ENCODE measurements at places on chromosomes 1 and 21.

- no peak for DNase-seq
Measured at GRCh38 chr1:30684259-30684658, 39.1 kb downstream of the MATN1 start.

DNA sequence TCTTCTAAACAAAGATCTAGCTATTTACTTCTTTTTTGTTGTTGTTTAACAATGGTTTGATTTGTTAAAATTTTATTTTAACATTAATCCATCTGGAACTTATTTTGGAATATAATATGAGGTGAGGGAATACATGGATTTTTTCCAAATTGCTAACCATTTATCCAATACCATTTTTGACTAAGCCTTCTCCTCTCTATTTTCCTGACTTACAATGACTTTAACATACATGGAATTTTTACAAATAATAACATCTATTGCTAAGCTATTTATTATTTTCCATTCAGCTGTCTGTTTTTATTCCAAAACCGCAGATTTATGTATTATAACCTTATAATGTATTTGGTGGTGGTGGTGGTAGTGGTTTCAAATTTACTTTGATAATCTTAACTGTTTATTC, 420.3 kb upstream of the ADGRL2 start:
- DNase-seq: no peak

DNA sequence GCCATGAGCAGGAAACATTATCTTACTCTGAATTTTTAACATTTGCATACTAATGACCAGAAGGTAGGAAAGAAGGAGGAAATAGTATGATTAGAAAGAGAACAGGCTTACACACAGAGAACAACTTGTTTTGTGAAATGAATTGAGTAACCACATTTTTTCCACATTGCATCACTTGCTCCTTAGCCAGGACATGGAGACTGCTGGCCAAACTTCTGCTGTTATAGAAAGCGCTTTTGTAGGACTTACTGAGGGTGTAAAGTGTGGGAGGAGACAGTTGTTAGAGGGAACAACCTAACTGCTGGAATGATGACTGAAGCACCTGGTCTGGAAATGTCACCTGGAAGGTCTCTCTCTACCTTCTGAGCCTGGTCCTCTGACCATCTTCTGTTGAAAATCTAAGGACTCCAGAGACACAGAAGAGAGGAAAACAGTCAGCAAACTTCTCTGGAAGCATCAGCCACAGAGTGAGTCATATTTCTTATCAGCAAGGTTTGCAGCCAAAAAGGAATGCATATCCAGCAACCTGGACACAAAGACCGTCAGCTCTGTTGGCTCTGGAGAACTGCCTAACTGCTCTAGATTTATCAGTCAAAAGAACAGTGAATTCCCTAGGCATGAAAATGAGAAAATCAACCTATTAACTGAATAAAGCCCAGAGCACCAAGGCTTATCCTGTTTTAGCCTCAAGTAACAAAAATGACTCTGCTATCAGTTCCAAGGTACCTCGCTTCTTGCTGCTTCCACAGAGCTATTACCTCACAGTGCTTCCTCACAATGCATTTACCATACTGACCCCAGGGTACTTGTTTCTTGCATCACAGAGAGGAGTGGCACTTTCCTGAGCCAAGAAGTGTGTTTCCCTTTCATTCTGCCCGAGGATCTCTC, 88.0 kb upstream of the SLFNL1 start:
- no peak for DNase-seq

DNA sequence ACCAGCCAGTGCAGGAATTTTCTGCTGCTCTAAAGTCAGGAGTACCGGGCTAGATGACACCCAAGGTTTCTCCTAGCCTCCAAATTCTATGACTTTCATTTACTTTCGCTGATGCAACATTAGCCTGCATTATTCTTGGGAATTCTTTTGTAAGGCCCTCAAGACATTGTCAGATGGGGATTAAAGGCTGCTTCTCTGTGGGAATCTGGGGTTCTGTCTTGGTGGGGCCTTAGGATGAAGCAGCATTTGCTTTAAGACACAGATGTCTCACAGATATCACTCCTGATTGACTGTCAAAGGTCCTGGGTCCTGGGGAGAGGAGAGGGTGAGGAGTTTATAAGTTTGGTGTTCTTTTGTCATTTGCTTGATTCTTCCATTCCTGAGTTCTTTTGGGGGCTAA, 11.6 kb downstream of the PKP1 start:
- no peak for DNase-seq

DNA sequence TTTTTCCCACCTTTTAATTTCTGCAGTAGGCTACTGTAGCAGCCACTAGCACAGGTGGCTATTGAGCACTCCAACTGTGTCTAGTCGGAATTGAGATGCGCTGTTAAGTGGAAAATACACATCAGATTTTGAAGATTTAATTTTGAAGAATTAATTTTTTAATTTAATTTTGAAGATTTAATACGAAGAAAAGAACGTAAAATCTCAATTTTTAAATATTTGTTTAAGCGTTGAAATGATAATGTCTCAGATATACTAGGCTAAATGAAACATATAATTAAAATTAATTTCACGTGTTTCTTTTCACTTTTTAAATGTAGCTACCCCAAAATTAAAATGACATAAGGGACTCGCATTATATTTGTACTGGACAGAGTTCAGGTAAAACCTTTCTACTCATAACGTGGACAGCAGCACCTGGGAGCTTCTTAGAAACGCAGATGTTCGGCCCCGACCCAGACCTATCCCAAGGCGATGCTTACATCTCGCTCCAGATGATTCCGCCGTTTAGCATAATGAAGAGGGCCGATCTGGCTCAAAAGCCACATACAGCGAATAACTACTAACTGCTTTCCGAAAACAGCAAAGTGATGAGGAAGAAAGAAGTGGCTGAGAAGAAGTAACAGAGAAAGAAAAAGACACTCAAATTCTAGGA, 717 bp downstream of the CRYZL1 start:
- DNase-seq: no peak

DNA sequence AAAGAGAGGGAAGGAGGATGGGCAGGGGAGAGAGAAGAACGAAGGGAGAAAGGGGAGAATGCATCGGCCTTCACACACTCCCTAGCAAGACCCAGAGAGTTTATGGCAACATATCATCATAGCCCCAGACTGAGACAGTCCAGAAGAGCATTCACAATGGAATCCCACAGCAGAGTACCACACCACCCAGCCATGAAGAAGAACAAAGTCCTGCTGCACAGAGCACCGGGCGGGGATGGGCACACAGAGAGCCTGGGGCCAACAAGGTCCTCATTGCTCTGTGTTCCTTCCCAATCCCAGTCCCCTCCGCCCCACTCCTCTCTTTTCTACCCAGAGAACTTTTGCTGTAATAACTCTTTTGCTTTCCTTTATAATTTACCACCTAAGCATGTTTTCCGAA, 118.1 kb upstream of the TMPRSS2 start:
- no peak for DNase-seq

GRCh38 chr1:20361805-20362381, 71.2 kb downstream of the VWA5B1 start:
- DNase-seq: no peak

- no peak for DNase-seq
Measured at GRCh38 chr1:222896630-222897526, 82.0 kb downstream of the DISP1 start.

- DNase-seq: no peak
Measured at GRCh38 chr1:192059407-192059806, 98.9 kb upstream of the RGS18 start.

DNA sequence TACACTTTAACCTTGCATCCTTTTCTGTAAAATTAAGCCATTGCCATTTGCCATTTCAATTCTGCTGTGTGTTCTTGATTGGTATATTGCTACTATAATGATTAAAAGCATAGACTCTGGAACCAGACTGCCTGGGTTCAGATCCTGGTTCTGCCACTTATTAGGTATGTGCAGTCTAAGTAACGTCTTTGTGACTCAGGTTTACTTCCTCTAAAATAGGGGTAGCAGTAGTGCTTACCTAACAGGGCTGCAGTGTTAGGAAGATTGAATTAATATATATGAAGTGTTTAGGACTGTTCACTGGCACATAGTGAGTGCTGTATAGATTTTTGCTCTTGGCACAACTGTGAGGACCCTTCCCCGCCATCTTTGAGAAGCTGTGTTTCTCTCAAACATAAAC, 4.4 kb downstream of the CDC42 start:
- DNase-seq: no peak

DNA sequence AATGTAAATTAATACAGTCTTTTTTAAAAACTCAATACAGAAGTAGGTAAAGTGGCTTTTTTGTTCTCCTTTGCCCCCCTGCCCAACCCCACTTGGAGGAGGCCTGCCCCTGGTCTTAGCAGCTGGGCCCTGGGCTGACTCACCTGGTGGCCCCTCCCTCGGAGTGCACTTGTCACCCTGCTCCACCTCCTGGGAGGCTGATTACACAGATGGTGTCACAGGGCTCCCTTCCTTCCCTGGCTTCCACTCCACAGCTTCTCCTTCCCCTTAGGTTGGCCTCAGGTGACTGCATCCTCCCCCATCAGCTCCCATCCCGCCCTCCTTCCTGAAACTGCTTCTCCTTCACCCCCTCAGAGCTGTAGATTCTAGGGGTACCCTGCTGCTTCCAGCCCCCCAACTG, 11.7 kb upstream of the CAPN9 start:
- no peak for DNase-seq

- DNase-seq: no peak
Measured at GRCh38 chr1:94142583-94142982, 21.6 kb upstream of the ABCA4 start.

DNA sequence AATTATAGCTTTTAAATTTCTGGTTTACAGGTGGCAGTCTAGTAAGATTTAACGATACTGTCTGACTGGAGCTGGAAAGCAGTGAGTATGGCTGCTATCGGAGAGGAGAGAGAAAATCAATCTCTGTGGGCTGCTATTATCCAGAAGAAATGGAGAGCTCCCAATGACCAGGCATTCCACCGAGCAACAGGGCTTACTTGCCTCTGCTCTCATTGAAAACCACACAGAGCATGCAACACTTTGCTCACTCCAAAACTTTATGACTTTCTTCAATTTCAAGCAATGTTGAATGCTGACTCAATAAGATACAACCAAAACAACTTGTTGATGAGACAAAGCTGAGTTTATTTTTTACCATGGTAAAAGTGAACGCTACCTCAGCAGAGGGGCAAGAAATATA, 337.0 kb upstream of the NCAM2 start:
- DNase-seq: no peak

DNA sequence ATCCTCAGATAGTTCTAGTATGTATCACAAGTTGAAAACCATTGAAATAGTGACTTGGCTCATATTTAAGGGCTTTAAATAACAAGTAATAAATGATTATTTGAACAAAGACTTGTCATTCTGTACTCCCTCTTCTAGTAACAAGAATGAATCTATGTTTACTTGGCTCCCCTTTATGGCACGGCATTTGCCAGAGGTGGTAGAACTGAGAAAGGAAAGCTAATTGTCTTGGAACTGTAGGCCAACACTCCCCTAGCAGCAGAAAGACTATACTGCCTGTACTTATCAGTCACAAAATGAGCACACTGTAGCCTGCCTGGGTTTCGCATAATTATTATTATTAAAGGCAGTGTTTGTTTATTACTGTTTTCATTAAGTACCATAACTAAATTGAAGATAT, 29.6 kb upstream of the SMYD2 start:
- no peak for DNase-seq

GRCh38 chr1:48572646-48573258, 100.7 kb upstream of the SPATA6 start:
- no peak for DNase-seq

GRCh38 chr21:35506352-35506751, 457.2 kb upstream of the RUNX1 start:
- no peak for DNase-seq

DNA sequence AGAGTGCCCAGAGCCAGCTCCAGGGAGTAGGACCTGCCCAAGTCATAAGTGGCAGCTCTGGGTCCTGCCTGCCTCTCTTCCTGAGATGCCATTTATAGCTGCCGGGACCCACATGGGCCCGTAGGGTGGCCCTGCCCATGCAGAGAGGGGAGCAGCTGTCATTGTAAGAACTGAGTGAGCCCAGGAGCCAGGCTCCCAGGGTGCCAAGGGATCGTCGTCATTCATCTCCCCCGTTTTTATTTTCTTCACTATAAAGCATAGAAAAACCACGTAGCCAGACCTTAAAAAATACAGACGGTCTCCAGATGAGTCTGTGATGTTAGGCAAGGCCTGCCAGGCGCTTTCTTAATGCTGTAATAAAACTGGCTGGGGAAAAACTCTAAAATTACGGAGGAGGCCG, 90.7 kb downstream of the IGSF21 start:
- DNase-seq: no peak

DNA sequence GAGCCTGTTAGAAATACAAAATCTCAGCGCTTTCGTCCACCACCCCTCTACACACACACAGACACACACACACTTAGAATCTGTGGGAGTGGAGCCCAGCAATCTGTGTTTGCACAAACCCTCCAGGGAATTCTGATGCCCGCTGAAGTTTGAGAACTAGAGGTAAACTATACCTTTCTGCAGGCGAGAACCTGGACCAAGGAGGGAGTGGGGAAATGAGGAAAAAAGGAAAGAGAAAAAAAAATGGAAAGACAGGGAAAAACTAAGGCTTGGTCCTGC, 468 bp upstream of the NIBAN1 start:
- no peak for DNase-seq

GRCh38 chr1:116825207-116825719, 71.0 kb downstream of the CD2 start:
- DNase-seq: no peak

GRCh38 chr1:182699393-182700350, 15.3 kb upstream of the RGS8 start:
- DNase-seq: no peak

DNA sequence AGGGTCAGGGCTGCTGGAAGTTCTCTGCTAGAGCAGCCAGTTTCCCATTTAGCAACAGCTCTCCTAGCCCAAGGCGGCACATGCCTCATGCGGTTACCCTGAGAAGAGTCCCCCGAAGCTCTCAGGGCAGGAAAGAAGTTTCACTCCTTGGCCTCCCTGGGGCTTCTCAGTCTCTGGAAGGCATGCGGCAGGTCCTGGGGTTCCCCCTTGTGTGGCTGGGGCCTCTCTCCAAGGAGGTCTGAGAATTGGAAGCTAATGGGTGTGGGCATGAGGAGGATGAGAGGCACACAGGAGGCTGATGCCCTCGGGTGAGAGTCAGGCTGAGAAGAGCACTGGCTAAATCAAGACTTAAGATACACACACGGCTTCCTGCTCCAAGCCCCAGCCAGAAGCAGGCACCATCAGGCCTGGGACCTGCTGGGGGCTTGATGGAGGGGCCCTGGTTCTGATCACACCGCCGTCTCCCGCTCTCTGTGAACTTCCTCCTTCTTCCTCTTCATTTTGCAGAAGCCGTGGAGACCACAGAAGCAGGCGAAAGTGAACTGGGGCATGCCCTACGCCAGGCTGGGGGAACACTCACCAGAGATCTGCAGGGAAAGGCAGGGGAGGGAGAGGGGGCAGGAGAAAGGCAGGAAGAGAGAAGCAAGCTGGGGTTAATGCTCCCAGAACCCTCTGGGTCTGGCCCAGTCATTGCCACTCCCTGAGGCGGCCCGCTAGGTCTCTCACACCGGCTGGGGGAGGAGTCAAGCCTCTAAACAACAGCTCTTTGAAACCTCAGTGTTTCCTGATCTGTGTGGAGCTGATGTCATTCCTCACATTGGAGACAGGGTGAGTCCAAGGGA, 15.1 kb downstream of the BLACAT1 start:
- peak; percentile 36 for DNase-seq

- DNase-seq: no peak
Measured at GRCh38 chr1:64469116-64469976, 583 bp upstream of the CACHD1 start.

GRCh38 chr1:43233631-43234030, 36.2 kb upstream of the TMEM125 start:
- DNase-seq: no peak

GRCh38 chr1:44262816-44263567, 49.7 kb downstream of the DMAP1 start:
- DNase-seq: no peak
